ENCODE measurements at places on chromosomes 1 and 21.

GRCh38 chr21:32544697-32545096 lies 40.6 kb downstream of the TCP10L start:
- no peak for DNase-seq

DNA sequence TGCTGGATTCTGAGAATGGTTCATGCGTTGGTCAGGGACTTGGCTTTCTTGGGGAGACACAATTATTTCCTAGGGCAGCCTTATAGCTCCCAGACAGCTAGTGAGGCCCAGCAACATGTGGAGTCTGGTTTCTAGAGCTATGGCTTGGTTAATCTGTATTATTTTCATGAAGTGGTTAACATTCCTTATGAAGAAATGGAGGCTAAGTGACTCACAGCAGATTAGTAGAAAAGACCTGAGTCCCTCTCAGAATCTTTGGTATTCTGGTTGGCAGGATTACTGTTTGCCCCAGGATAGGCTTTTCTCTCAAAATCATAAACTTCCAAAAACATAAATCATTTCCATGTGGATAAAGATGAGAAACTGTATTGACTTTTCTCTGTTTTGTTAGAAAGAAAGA lies 42.3 kb downstream of the DUSP10 start:
- DNase-seq: no peak

- DNase-seq: no peak
These were observed 22.0 kb upstream of the VAMP3 start for GRCh38 chr1:7749126-7749525.

GRCh38 chr1:188127507-188127906 lies 1298.8 kb downstream of the PLA2G4A start:
- no peak for DNase-seq

- no peak for DNase-seq
These were observed 41.4 kb upstream of the ACOT11 start for GRCh38 chr1:54506594-54506993.

DNA sequence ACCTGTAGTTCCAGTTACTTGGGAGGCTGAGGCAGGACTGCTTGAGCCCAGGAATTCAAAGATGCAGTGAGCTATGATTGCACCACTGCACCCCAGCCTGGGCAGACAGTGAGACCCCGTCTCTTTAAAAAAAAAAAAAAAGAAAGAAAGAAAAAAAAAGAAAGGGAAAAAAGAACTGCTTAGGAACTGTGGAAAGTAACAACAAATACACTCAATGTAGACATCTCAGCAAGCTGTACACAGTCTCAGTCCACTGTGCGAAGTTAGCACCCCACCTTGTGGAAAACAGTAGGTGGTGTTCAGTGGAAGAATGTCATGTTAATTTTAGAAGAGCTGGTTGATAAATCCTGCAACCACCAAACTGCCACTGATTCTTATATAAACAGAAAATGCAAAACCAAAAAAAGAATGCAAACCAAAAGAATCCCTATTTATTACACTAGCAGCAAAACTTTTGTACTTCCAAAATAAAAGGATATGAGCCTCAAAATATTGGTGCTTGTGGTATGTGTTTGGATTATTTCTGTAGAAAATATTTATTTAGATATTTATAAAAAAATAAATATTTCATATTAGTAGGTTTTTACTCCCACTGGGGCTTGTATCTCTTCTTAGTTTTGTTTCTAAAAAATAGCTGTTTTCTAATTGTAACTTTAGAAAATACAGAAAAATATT lies 31.1 kb downstream of the ALG14 start:
- peak; percentile 62 for DNase-seq

All from SK-N-MC (cell line).